ENCODE measurements at places on chromosomes 1 and 21. TPM values are rescaled to one million over a fixed set of nuclear protein-coding genes. Genes with fewer than 3 reads are reported as not detected.

- no peak for DNase-seq
These were observed 45.7 kb upstream of the ZNF648 start for GRCh38 chr1:182107209-182107608.

Gene CFAP74
- not detected for total RNA-seq

- DNase-seq = no peak
These were observed 34.1 kb downstream of the CDCP2 start for GRCh38 chr1:54118704-54119103.

Gene SPAG17
- 0.06 TPM for total RNA-seq

Gene F3
- total RNA-seq = 40.0 TPM

GRCh38 chr1:60947367-60947766 is 135.0 kb upstream of the NFIA start:
- no peak for DNase-seq

Gene SRSF10
- 91.1 TPM for total RNA-seq

GRCh38 chr1:164670026-164670425 is 111.0 kb downstream of the PBX1 start:
- no peak for DNase-seq

DNA sequence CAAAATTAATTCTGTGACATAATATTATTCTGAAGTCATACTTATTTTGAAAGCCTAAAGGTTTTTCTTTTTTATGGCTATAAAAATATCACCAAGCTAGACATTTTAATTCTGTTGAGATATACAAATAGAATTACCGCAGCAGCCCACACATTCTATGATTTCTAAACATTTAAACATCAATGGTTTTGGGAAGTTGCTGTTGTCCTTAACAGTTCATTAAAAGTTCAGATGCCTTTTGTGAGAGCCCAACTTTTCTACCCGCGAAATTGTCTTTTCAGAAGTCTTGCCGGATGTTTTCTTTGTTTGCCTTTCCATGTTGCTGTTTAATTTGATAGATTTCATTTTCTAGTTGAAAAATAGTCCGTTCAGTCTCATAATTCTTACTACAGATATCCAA is 40.5 kb downstream of the CDC14A start:
- DNase-seq = no peak

- DNase-seq = no peak
These were observed 580 bp downstream of the RBM34 start for GRCh38 chr1:235160383-235160956.

Gene CNKSR1
- 1.7 TPM for total RNA-seq

DNA sequence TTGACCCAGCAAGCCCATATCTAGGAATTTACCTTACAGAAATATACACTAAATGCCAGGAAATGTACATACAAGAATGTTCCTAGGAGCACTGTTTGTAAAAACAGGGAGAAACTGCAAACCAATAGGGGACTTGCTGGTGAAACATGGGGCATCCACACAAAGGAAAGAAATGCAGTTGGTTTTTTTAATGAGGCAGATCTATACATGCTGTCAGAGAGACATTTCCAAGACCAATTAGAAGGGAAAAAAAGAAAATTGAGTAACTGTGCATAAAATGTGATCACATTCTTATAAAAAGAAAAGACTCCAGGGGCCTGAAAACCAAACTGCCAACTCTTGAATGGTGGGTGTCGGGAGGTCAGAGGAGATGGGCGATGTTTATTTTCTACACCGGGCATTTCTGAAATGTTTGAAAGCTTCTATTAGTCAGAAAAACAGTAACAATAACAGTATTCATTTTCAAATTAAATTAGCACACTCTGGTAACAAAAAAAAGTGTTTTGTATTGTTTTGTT is 56.6 kb downstream of the MATN1 start:
- DNase-seq = no peak

GRCh38 chr1:175881246-175881976 is 138.0 kb upstream of the TNR start:
- no peak for DNase-seq

DNA sequence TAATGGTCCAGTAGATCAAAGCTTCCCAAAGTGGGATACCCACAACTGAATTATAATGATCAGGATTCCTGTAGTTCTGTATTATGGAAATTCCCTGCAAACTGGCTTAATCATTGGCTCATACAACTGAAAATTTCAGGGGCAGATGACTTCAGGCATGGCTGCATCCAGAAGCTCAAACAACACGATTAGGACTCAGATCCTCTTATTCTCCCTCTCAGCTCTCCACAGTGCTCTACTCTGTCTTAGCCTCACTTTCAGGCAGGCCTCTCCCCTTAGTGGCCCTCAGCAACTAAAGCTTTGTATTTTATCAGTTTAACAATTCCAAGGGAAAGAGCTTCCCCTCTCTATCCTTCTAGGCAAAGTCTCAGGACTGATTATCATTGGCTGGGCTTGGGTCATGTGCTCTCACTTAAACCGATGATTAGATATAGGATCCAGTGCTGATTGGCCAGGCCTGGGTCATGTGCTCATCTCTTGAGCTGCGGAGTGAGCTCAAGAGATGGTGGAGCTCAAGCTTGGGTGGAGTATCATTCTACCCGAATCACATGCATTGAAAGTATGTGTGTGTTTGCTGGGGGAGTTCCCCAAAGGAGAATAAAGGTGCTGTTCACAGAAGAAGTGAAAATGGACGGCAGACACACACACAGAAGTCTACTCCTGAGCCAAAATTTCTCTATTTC is 57.9 kb upstream of the RUNX3 start:
- DNase-seq = no peak
